Stimulated activated CD8-positive, alpha-beta memory T cell treated with anti-CD3 and anti-CD28 coated beads, Interleukin-4, amount 100 ng/mL, for 4 hours (primary cell): ENCODE measurements at places on chromosomes 5 and 9.

GRCh38 chr9:113593682-113594281, 130.3 kb downstream of the RGS3 start:
- DNase-seq = no peak

DNA sequence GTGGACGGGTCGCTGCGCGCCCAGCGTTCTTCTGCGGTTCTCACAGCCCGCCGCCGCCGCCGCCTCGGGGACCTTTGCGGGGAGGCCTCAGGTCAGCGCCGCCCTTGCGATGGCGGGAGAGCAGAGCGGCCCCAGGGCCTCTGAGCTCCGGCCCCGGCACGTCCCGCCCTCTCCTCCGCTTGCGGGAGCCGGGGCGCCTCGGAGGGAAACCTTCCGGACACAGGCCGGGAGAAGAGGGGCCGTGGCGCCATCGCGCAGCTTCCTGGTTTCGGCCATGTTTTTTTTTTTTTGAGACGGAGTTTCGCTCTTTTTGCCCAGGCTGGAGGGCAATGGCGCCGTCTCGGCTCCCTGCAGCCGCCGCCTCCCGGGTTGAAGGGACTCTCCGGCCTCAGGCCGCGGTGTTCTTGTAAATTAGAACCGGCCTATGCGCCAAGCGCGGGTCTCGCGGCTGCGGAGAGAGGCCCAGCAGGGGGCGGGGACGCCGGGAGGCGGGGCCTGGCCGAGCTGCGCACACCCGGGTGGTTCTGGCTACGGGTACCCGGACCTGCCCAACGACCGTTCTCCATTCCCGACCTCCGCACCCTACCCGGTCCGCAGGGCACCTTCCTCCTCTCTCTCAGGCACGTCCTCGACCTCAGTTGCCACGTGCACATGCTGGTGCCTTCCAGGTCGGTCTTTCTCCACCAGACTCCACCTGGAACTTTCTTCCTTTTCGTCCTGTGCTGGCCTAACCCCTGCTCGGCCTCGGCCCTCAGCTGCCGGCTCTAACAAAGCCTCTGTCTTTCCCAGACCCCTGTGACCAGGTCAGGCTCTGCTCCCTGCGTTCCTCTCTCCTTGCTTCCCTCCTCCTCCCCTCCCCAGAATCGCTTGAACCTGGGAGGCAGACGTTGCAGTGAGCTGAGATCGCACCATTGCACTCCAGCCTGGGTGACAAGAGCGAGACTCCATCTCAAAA, 28.8 kb upstream of the MGAT1 start:
- peak; percentile 53 for DNase-seq

- DNase-seq = no peak
Observed at GRCh38 chr5:2119573-2119972, 236.8 kb upstream of the IRX4 start.

- peak; percentile 40 for DNase-seq
Observed at GRCh38 chr9:128098297-128099230, 29.0 kb downstream of the PTGES2 start.
